ENCODE measurements at places on chromosomes 1 and 21.

DNA sequence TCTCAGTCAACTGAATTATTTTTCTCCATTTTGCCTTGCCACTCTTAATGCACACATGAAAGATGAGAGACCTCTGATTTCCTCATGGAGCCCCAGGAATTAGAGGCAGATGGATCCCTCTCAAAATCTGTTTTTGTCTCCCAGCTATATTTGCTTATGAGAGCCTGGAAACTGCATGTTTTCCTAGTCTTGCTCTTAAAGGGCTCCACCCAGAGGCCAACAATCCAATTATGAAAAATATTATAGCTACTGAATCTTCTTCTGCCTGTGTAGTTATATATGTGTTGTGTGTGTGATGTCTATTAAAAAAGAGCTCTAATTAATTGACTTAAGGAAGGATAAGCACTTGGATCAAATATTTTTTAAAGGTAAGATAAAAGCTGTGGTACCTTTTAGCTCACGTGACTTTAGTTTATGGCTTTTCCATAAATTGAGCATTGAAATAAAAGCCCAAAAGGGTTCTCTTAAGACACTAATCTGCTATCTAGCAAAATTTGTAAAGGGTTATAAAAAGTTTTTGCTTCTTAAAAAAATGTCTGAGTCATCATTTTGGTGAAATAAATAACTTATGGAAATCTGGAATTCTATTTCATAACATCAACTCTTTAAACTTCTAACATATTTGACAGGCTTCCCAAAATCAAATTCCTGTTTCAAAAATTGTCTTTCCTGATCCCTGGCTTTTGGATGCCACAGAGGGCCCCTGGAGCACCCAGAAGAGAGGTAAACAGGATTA is 31.2 kb upstream of the TSPEAR start:
- no peak for DNase-seq

GRCh38 chr1:17434016-17434415 is 5.5 kb downstream of the RCC2 start:
- no peak for DNase-seq

DNA sequence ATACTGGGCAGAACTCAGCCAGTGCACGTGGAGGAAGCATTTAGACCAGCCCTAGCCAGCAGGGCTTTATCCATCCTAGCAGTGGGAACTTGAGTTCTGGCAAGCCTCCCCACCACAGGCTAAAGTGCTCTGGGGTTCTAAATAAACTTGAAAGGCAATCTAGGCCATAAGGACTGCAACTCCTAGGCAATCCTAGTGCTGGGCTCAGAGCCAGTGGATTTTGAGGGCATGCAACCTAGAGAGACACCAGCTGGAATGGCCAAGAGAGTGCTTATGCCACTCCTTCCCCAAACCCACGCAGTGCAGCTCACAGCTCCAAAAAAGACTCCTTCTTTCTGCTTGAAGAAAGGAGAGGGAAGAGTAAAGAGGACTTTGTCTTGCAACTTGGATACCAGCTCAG is 70.5 kb upstream of the APOBEC4 start:
- peak; percentile 18 for DNase-seq

- DNase-seq: peak; percentile 97
These were observed 6.9 kb upstream of the SLC35D1 start for GRCh38 chr1:67060811-67061218.

DNA sequence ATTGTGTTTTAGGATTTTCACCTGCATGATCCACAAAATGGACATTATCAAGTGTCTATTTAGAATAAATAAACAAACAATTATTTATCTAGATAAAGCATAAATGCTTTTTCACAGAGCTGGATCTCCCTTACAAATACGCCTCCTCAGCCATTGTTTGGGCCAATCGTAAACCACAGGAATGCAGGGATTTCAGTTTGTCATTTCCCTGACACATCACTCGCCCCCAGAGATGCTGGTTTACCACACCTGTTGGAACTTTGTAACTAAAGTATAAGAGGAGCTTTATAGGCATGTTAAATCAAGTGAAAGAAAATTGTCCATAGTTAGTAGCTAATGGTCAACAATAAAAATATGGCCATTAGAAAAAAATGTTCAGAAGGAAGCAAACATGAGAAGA is 40.3 kb downstream of the GPR88 start:
- peak; percentile 41 for DNase-seq

GRCh38 chr1:6891781-6892579 is 106.7 kb downstream of the CAMTA1 start:
- no peak for DNase-seq

DNA sequence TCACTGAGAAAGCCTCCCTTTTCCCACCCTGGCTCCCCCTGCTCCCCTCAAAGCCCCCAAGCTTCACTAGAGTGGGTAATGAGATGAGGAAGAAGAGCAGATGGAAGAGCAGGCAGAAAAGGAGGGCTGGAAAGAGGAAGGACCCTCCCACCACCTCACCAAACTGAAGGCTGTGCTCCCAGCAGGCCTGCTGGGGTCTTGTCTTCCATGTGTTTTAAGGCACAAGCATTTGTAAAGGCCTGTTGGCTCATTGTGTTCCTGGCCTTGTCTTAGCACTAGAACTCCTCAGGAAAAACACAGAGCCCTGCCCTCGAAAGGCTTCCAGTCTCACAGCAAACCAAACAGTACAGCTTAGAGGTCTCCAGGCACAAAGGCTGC is 51.5 kb downstream of the TOMM20 start:
- no peak for DNase-seq

DNA sequence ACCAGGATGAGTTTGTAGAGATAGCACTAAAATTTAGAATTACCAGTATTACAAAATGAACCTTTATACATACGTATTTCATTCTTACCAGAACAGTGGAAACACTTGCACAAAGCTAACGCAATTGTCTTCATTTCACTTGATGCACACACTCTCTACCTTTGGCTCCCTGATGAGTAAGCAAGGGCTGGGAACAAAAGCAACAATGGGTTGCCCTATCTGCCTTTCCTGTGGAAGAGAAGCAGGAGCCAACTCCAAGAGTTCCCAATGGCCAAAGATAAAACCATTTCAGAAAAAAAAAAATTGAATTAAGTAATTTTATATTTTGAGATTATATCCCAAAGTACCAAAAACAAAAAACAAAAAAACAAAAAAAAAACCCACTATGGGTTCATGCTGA is 344.1 kb upstream of the GREM2 start:
- no peak for DNase-seq

DNA sequence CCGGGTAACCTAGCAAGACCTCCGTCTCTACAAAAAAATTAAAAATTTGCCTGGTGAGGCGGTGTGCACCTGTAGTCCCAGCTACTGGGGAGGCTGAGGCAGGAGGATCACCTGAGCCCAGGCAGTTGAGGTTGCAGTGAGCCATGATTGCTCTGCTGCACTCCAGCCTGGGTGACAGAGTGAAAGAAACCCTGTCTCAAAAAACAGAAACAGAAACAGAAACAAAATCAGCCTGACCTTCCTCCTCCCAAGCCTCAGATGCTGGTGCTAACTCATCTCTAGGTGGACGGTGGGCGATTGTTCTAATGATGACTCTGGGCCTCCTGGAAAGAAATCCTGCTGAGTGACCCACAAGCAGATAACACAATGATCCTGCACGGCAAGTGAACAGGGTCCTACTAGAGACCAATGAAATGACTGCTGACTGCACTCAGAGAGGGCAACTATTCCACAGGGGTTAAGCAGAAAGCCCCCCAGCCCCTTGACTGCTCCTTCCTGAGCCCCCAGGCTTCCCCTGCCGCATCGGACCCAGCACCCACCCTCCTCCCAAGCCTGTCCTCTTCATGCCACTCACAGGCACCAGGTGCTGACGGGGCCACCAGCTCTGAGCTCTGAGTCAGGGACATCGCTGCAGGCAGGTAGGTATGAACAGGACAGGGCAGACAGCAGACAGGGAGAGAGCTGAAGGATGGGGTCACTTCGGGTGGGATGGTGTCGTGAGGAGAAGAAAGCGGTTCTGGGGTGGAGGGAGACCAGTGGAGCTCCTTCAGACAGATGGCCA is 27.8 kb upstream of the LRRC38 start:
- DNase-seq: no peak

DNA sequence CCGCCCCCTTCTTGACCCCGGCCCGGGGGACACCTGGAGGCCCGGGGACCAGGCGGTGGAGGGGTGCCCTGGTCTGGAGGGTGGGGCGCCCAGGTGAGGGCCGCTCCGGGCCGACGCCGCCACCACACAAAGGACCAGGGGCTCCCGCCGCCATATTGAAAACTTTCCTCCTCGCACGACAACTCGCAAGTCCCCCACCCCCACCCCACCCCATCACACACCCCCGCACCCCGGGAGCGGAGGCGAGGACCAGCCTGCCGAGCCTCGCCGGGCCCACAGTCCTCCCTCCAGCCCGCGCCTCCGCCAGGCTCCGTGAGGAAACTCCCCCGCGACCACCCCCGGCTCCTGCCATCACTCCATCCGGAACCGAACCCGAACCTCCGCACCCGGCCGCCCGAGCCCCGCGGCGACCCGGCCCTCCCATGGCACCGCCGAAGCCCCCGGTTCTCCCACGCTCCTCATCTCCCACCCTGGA is 733 bp downstream of the KDM5B start:
- DNase-seq: peak; percentile 28

DNA sequence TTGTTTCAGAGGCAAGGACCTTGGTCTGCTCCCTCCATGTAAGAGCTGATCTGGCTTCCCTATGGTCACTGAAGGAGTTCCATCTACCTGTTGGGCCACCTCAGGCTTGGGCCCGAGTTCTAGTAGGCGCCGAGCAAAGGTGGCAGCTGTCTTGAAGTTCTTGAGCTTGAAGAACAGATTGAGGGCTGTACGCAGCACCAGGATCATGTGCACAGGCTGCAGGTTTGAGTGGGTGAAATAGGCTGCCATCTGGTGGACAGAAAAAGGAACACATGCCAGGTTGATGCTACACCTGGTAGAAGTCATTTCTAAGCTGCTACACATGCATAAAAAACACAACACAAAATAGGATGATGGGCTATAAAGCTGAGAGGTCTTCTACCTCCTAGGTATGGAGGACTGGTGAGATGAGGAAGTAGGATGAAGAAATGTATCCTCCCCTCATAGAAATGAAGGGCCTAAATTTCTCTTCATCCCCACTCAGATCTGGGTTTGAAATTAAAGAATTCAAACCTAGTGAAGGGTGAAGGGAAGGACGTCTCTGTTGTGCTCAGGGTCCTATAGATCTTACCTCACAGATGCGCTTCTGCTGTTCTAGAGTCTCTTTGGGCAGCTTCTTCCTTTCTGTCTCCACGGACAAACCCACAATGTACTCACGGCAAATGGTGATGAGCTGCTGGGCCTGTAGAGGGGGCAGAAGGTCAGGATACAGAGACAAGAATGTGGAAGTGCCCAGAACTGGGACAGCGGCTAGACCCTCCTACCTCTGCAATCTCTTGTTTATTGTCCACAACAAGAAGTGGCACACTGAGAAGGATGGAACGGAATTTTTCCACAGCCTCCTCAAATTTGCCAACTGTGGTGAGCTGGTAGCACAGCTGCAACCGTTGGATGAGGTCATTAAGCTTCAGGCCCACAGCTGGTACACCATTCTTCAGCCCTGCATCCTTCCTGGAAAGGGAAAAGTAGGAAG is 6.6 kb upstream of the PEX19 start:
- DNase-seq: peak; percentile 57

GRCh38 chr1:94463056-94463764 is 45.0 kb downstream of the ABCD3 start:
- no peak for DNase-seq

- peak; percentile 82 for DNase-seq
These were observed 1.2 kb downstream of the PIK3C2B start for GRCh38 chr1:204493145-204493983.

- DNase-seq: peak; percentile 65
These were observed 23.9 kb downstream of the FMO5 start for GRCh38 chr1:147201276-147201675.

GRCh38 chr1:206925106-206925736 is 3.5 kb upstream of the FCMR start:
- DNase-seq: no peak

DNA sequence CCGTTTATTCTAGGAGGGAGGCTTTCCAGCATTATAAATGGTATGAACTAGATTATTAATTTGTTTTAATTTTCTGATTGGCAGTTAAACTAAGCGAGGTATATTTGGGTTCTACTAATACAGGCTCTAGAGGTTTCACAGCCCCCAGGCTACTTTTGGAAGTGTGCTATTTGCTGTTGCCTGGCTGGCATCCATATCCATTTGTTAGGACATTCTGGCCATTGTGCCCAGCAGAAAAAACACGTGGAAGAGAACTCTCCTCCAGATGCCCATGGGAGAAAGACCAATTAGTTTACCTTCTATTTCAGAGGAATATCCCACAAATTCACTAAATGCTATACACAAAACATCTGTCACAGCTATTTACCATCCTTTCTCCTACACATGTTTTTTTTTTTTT is 29.3 kb downstream of the MACO1 start:
- DNase-seq: no peak

GRCh38 chr1:104973516-104973915 is 1223.8 kb downstream of the AMY1C start:
- DNase-seq: no peak

- DNase-seq: peak; percentile 79
These were observed 86.4 kb downstream of the FAF1 start for GRCh38 chr1:50873458-50874187.

DNA sequence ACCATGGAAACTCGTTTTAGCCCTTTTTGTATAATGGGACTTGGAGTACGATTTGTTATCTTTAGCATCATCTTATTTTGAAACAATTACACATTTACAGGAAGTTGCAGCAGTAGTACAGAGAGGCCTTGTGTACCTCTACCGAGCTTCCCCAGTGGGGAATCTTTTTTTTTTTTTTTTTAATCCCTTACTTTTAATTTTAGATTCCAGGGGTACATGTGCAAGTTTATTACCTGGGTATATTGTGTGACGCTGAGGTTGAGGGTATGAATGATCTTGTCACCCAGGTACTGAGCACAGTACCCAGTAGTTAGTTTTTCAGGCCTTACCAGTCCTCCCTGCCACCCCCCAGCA is 45.9 kb downstream of the HHAT start:
- no peak for DNase-seq

DNA sequence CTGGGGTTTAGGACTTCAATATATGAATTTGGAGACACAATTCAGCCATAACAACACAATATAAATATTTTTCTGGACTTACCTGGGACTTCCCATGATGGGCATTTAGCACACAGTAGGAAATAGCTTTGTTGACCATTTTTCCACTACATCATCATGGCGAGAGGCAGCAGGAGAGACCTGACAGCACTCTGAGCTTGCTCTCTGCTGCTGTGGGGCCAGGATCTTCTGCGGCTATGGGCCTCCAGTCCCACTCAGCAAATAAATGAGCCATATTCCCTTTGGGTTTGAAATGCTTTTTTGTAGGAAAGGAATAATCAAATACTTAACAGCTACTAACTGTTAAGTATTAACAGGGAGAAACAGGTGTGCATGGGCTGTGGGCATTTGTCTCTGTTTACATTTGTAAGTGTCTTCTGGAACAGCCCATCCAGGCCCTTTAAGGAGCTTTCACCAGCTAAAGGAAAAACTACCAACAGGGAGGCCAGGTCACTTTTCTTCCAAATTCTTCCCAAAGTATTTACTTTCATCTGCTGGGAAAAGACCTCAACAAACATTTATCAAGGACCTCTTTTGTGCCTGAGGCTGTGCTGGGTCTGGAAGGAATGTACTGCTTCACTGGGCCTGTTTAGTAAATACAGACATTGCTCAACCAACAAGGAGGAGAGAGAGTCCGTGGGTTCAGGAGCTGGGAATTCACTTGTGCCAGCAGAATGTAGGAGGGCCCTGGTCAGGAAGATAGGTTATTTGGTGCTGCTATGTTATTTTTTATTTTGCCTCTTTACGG is 133.2 kb downstream of the LRIG2 start:
- no peak for DNase-seq

- DNase-seq: no peak
These were observed 141.3 kb upstream of the ADAMTS5 start for GRCh38 chr21:27108228-27108627.
